CD4-positive, alpha-beta memory T cell (primary cell): ENCODE measurements at places on chromosomes 11 and 22.

DNA sequence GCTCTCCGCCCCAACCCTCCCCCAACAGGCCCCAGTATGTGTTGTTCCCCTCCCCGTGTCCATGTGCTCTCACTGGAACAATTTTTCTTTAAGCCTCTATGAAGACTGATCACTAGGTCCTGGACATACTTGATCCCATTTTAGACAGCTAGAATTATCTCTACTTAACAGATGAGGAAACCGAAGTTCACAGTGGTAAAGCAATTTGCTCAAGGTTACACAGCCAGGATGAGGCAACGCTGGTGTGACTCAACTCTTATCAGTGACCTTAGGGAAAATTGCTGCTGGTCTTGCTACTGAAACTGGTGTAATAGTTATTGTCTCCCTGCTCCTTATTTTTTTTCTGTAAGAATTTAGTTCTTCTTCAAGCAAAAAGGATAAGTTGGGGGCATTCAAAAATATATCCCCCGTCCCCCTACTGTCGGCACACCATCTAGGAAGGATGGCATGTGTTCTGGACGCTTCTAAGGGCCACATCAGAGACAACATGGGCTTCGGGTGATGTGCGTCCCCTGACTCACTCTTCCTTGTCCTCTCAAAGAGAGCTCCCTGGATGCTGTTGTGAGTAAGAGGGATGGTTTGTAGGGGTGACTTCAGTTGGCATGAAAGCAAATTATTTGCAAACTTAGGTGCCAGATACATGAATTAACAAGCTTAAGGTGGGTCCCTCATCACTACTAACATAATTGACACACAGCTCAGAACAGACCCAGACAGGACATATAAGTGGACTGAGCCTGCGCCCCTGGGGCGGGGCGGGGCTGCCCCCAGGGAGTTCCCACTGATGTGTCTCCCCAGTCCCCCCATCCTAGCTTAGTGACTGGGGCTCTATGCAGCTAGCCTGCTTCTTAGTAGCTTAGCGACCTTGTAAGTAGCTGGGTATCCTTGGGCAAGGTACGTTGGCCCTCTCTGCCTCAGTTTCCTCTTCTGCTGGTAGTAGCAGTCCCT, 23.6 kb upstream of the ALX4 start:
- DNase-seq: no peak

GRCh38 chr11:69653406-69653960, 12.5 kb downstream of the CCND1 start:
- DNase-seq: no peak

- no peak for DNase-seq
Observed at GRCh38 chr11:102268985-102269470, 48.3 kb upstream of the BIRC3 start.

GRCh38 chr22:21710156-21710555, 25.4 kb downstream of the YPEL1 start:
- DNase-seq: no peak

DNA sequence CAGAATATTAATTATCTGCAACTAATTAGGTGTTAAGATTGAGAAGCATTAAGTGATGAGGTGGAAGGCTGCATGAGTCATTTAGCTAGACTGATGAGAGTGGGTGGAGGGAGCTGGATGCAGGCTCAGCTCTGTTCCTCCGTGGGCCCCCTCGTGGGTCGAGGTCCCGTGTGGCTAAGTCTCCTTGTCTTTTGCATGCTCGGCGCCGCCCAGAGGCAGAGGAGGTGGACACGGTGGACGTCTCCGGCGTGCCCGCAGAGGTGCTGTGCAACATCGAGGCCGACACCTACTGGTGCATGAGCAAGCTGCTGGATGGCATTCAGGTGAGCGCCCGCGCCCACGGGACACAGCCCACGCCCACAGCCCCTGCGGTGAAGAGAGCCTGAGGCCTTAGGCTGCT, 211.6 kb downstream of the TBC1D22A start:
- DNase-seq: no peak

DNA sequence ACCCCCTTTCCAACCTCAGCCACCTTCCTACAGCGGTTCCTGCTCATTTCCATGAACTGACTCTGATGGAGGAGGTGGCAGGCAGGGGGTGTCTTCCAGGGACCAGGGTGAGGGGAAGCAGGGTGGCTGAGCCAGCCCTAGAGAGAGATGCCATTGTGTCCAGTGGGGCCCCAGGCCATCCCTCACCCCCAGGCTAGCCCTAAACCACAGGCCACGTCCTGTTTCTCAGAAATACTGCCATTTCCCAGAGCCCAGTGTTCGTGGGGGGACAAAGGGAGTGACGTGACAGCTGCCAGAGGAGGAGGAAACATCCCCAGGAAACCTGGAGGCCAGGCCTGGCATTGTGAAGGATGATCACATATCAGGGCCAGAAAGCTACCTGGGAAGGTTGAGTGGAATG, 39.5 kb downstream of the CHRDL2 start:
- DNase-seq: no peak

DNA sequence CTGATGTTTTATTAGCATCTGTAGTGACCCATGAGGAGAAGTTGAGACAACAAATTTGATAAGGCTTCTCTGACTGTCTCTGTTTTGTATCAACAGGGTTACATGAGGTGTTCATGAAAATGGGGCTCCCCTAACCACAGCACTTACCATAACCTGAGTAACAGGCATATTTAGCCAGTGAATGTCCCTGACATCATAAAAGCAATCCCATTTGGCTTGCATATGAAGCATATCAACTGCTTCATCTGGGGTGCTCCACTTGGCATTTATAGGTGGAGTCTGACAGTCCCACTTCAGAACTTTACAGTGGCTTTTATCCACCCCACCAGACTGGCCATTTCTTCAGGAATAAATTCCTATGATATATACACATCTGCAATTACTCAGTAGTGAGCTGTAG, 257.6 kb downstream of the LUZP2 start:
- DNase-seq: no peak

DNA sequence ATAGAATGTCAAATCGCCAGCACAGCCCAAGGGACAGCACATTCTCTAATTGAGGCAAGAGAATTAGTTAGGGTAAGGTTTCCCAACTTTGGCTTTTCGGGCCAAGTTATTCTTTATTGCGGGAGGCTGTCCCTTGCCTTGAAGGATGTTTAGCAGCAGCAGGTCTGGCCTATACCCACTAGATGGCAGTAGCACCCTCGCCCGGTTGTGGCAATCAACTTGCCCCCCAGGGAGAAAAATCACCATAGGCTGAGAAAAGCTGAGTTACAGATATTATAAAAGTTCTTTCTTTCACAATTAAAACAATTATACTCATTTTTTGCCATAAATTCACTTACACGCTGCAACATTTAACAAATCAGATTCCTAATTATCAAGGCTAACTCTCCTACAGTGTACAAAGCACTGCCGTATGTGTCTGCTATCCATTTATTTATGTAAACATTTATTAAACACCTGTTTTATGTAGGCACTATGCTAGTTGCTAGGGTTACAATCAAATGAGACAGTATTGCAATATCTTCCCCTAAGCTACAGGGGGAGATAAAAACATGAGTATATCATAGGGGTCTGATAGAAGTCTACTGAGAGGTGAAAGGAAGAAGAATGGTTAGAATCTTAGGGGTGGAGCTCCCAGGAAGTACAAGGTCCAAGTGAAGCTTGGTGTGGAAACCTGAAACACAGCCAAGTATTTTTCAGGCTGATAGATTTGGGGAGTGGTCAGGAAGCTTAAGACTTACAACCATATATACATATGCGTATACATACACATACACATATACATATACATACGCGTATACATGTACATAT, 452.3 kb downstream of the RAB38 start:
- DNase-seq: no peak

DNA sequence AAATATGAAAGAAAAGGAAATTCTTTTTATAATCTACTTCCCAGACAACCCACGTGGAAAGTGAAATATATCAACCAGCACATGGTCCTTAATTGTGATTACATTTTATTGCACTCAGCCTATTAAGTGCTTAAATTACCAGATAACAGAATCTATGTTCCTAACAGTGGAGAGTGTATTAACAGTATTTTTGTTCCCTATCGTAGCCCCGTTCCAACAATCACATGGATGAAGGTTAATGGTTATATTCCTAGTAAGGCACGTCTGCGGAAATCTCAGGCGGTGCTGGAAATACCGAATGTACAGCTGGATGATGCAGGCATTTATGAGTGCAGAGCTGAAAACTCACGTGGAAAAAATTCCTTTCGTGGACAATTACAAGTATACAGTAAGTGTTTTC, 626.1 kb upstream of the ARHGAP42 start:
- no peak for DNase-seq

GRCh38 chr11:117220568-117220967, 11.3 kb downstream of the PCSK7 start:
- no peak for DNase-seq

DNA sequence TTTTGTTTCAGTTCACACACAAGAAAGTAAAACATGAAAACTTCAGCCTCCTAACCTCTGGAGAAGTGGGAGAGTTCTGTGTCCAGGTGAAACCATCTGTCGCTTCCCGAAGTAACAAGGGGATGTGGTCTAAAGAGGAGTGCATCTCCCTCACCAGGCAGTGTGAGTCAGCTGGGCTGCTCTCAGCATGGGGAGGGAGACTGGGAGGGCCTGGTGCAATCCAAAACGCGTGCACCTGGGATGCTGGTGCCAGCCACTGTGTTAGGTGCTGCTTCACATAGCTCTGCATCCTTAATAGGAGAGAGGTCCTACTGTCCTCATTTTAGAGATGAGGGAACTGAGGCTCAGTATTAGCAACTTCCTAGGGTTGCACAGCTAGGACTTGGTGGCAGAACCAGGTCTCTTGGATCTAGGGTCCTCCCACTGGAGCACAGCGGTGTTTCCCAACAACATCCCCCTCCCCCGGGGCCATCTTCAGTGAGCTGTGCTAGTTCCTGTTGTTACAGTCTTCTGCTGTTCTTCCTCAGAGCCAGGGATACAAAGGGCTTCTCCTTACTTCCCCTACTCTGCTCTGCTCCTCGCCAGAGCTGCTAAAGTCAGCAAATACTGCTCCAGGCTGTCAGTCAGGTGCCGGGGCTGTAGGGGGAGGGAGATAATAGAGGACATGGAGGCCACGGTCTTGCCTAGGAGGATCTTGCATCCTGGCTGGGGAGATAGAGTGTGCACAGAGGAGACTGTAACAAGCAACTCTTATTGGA, 8.0 kb downstream of the IL10RA start:
- DNase-seq: no peak

- DNase-seq: no peak
Observed at GRCh38 chr11:3955299-3955665, 99.8 kb downstream of the STIM1 start.

DNA sequence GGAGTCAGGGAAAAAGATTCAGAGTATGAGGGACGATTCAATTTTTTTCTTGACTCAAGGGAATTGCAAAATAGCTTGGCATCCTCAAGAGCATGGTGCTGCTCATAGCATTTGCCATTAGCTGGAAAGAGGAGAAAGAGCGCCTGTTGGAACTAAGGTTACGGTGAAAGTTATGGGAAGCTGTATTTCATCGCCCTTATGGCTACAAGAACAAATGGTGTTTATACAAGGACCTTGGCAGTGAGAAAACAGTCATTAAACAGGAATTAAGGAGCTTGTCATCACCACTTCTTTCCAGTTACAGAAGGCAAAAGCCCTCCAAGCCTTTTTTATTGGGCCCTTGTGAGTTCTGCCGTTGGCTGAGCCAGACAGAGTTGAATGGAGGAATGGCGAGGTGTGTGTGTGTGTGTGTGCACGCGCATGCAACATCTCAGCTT, 74.2 kb downstream of the ALX4 start:
- no peak for DNase-seq

- no peak for DNase-seq
Observed at GRCh38 chr22:39943337-39943736, 16.9 kb upstream of the TMA7B start.

DNA sequence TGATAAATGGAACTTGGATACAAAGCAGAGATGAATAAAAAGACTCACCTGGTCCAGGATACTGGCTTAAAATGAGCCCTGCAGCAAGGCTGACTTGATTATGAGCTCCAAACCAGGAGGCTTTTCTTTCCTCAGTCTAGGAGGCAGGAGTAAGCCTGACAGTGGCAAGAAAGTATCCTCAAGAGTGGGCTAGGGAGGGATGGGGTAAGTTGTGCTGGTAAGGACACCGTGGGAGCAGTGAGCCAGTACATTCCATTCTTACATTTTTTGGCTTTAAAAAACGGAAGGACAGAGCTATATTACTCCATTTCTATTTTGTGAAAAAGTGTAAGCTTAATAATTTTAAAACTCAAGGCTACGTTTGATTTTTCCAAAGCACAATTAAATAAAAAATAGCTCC, 187.1 kb upstream of the DDI1 start:
- no peak for DNase-seq

GRCh38 chr11:121059605-121060004, 35.7 kb downstream of the TBCEL start:
- DNase-seq: no peak

- DNase-seq: no peak
Observed at GRCh38 chr11:130785380-130786116, 130.7 kb downstream of the SNX19 start.

DNA sequence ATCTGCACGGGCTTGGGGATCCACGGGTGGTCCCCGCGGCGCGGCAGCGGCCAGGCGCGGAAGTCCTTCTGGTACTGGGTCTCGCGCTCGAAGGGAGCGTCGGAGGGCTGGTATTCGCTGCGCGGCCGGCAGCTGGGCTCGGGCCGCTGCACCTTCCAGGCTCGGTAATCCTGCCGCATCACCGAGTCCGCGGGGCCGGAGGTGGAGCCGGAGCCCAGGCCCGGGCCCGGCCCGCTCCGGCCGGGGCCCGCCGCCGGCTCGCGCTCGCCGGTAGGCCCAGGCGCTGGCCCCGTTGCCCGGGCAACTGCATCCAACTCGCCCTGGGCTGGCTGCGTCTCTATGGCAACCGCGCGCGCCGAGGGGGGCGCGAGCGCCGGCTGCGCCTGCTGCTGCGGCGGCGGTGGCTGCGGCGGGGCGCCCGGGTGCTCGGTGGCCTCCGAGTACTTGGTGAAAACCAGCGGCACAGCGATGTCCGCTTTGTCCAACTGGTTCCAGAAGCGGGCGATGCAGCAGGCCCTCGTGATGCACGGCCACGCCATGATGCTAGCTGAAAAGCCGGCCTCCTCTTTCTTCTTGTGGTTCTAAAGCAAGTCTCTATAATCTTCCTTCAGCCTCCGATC, 897 bp downstream of the MAP6 start:
- DNase-seq: peak; percentile 7

DNA sequence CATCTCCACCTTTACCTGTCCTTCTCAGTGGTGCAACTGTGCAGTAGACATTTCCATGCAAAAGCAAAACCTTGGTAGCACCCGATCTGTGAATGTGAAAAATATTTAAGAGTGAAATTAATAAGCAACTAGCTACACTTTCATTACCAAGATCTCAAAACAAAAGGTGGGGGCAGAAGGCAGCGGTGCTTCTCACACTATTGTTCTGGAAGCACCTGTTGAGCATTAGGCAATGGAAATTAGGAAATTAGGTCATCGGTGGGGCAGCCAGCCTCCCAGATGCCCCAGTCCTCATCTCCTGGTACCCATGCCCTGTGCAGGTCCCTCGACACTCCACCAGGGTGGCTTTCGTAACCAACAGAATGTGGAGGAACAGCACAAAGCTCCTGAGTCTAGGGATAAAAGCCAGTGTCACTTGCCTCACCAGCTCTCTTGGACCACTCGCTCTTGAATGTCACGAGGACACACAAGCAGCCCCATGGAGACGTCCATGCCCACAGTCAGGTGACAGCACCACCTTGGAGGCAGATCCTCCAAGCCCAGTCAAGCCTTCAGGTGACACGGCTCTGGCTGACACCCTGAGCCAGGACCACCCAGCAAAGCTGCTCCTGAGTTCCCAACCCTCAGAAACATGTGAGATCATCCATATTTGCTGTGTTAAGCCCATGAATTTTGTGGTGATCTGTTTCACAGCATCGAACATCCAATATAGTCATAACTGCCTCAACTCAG, 3.3 kb downstream of the LTO1 start:
- DNase-seq: no peak

- DNase-seq: no peak
Observed at GRCh38 chr11:64089493-64089892, 53.8 kb downstream of the FLRT1 start.
